ENCODE measurements at places on chromosomes 16 and 17.
A peak's percentile ranks its signal among the peaks of the same experiment; 100 is the strongest.

DNA sequence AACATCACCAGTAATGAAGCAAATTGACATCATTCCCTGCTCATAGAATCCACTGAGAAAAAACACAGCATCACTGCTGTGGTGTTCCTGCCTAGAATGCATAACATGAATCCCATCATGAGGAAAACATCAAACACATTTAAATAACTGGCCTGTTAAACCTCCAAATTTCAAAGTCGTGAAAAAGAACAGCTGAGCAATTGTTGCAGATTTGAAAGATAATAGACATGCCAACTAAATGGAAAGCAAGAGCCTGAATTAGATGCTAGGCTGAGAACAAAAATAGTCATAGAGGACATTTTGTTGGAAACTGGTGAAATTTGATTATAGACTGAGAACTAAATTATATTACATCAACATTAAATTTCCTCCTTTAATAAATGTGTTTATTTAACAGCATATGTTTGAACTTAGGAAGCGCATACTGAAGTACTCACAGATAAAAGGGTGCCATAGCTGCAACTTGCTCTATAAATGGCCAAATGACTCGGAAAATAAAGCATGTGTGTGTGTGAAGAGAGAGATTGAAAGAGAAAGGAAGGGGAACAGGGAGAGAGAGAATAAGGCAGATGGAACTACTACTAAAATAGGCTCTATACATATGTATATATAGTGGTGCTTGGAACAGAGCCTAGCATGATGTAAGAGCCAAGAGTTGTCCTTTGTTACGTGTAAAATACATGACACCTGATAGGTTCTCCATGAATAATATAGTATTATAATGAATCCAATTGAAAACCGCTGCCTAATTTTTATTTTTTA, 305.0 kb upstream of the MON1B start:
- DNase-seq, result no peak

DNA sequence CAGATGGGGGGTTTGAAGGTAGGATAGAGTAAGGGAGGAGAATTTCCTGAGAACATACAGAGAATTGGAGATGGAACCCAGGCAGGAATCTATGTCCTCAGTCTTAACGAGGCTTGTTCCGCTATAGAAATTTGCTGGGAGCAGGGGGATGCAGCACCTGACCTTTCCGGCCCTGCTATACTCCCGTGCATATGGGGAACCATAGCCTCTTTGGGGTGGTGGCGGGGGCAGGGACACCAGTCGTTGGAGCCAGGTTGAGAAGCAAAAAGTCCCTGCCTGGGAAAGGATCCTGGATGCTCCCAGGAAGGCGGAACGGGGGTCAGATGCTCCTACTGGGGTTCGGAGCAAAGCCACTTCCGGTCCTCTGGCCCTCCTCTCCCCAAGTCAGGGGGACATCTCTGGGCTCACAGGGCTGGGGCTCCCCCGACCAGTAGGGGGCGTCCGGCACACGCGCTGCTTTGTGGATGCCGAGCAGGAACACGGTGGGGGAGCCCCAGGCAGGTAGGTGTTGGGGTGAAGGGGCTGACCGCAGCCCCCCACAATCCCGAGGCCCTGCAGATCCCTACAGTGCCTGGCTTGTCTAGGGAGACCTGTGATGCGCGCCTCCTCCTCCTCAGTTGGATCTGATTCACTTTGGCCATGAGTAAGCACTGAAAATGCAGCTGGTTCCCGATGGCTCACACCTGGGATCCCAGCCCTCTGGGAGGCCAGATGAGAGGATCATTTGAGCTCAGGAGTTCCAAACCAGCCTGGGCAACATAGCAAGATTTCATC, 15.5 kb upstream of the TFAP4 start:
- peak; percentile 78 for DNase-seq

GRCh38 chr17:63774141-63774968, at the start of gene DDX42:
TSS of gene DDX42 (plus strand) at chr17:63774170. CDS start at chr17:63787050, 12,880 bp downstream.
- peak; percentile 26 for DNase-seq

- no peak for DNase-seq
Measured at GRCh38 chr17:58402679-58403078, 14.7 kb downstream of the RNF43 start.

DNA sequence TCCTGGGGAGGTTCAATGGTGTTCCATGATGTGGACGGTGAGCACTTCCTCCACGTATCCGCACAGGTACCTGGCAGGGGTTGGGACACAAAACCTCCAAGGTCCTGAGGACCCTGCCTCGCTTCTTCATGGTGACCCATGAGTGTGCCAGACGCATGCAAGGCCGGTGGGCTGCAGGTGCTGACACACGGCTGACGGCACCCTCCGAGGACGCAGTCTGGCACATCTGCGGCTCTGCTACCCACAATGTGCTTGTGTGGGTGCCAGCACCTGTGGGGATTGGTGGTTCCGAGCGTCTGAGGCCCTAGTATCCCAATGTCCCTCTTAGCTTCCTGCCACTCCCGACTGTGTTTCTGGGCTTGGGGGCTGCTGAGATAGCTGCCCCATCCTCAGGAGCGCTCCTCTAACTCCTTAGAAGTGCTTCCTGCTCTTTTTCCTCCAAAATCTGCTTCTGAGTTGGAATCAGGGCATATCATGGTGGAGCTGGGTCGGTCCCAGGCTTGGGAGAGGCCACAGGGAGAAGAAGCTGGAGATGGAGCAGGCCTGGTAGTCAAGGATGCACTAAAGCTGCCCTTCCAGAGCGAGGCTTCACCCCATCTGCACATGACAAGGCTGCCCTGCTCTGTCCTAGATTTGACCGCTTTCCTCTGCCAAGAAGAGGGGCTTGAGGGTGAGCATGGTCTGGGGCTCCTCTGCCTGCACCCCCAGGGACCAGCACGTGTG, 1.6 kb downstream of the CYGB start:
- no peak for DNase-seq

DNA sequence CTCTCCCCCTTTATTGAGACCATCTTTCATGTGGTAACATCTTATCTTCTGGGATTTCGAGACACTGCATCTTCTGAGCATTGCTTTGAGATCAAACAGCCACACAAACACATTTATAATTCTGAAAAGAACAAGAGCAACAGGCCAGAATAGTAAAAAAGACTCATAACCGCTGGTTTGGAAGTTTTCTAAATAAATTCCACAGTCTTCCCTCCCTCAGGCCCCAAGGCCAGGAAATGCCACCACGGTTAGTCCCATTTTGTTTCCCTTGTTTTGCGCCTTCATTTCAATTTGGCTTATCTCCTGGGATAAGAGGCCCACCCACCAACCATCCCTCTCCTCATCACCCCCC, 25.3 kb downstream of the LITAF start:
- no peak for DNase-seq

DNA sequence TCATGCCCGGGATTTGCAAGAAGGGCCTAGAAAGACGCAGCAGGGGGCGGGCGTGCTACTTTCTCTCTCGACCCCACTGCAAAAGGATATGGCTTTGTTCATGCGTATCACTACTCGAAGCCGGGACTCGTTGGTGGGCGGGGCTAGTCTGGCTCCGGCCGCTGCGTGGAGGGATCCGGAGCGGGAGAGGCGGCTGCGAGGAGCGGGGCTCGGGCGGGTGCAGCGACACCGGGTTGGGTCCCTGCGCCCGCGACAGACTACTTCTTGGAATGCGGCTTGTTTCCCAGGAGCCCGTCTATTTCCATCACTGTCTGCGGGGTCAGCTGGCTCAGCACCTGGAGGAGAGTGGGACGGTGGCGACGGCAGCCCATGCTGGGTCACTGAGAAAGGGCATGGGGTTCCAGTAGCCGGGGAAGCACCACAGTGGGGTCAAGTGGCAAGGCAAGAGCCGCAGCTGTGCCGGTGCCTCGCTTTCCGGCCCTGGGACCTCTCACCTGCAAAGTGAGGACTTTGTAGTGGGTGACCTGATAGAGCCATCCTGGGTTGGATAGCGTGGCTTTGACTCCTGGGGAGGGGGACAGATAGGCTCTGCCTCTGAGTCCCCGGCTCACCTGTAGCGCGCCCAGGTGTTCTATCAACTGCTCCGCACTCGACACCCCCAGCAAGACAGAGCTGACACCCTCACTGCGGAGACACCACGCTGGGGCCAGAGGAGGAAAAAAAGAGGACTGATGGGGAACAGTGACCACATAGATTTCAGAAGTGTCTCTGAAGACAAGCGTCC, 6.6 kb downstream of the KCNAB3 start:
- peak; percentile 79 for DNase-seq

- no peak for DNase-seq
Measured at GRCh38 chr17:6460531-6461161, 16.4 kb downstream of the PIMREG start.

- no peak for DNase-seq
Measured at GRCh38 chr17:77032929-77033328, 107.8 kb upstream of the SEC14L1 start.

DNA sequence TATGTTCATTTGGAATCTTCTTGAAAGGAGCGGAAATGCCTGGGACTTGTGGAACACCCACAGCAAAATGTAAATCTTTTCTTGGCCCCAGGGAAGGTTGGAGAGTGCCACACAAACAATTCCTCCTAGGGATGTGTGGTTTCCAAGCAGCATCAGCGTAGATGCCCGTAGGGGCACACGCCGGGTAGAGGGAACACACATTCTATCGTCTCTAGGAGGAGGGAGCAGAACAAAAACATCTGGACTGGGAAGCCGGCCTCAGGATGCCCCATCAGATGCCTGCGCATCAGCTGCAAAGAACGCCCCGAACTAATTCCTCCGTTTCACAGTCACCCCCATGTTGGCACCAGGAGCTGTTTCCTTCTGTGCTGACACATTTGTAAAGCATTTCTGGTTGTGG, 357.9 kb upstream of the ZFHX3 start:
- no peak for DNase-seq

DNA sequence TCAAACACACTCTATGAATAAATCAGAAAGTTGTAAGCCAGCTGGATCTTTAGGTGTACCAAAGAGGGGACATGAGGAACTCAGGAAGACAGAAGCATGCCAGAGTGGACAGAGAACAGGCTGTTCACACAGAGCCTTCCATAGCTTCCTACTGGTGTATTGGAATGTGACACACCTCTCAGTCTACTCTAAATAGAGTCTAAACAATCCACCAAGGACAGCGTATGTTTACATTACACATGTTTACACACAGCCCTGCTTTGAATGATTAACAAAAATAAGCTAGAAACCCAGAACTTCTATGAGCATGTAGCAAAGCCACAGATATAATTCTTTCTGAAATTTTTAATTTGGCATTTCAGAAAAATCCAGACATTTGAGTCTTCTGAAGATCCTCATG, 1279.0 kb upstream of the CDH8 start:
- no peak for DNase-seq

DNA sequence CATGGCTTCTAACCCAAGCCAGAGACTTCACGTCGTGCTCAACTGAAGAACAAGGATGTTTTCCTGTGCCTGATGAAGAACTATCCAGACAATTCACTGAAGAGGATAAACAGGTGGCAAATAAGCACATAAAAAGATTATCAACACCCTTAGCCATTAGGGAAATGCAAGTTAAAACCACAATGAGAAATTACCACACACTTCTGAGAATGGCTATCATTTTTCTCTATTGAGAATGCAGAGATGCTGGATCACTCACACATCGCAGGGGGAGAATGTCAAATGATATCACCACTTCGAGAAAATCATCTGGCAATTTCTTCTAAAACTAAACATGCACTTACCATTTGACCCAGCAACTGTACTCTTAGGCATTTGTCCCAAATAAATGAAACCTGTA, 162.8 kb downstream of the IRX3 start:
- DNase-seq, result no peak

- DNase-seq, result no peak
Measured at GRCh38 chr17:35876534-35876933, 3.6 kb downstream of the CCL5 start.

GRCh38 chr17:47621293-47622179, 28.2 kb upstream of the KPNB1 start:
- DNase-seq, result peak; percentile 64
